ENCODE measurements at places on chromosomes 12 and 14.

GRCh38 chr14:53496668-53497067 lies 343.5 kb upstream of the DDHD1 start:
- no peak for DNase-seq

DNA sequence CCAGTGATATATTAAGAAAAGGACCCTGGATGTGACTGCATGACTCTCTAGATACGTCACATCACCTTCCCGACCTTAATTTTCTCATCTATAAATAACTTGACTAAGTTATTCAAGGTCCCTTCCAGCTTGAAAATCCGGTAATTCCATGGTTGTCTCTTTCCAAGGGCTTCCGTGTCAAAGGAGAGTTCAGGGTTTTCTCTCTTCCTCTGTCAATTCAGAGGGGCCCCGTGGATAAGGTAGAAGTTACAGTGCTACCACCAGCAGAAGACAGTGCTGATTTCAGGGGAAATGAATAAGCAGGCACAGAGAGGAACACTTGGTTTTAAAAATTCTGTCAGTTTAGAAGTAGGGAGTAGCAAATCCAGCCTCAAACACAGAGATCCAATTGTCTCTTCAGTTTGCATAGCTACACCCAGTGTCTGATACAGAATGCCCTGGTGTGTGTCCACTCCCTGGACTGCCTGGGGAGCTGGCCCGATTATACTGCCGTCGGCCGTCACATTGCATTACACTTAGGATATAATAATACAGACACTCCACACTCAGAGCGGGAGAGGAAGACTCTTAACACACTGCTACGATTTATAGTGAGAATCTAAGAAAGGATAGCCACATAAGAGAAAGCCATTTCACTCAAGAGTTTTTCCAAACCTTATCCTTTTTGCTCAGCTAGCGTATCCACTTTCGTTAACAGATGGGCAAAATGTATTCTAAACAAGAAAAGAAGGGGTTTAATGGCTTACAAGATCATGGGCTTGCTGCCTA lies 54.7 kb upstream of the GTF2A1 start:
- DNase-seq = peak; percentile 14

DNA sequence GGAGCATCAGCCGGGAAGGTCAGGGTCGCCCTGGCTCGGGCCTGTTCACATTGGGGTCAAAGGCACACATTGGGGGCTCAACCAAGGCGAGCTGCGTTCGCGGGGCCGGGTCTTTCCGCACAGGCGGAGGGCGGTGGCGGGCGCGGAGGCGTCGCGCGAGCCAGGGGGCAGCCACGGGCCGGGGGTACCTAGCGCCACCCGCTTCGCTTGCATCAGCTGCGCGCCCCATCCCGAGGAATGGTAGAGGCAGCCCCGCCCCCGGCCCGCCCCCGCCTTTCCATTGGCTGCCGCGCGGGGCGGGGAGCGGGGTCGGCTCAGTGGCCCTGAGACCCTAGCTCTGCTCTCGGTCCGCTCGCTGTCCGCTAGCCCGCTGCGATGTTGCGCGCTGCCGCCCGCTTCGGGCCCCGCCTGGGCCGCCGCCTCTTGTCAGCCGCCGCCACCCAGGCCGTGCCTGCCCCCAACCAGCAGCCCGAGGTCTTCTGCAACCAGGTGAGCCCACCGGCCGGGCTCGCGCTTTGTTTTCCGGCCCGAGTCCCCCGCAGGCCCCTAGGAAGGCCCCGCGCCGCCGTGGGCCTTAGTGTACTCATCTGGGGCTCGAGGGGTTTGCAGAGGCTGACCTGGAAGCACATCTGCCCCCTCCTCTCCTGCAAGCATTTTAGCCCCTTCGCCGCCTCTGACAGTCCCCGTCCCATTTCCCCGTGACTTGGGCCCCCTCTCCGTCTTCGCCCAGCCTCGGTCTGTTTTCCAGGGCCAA lies at the start of gene ALDH2:
TSS of gene ALDH2 (plus strand) at position 326 of the 754 bp plus-strand sequence. CDS start at position 376, 50 bp downstream.
- DNase-seq = peak; percentile 68

DNA sequence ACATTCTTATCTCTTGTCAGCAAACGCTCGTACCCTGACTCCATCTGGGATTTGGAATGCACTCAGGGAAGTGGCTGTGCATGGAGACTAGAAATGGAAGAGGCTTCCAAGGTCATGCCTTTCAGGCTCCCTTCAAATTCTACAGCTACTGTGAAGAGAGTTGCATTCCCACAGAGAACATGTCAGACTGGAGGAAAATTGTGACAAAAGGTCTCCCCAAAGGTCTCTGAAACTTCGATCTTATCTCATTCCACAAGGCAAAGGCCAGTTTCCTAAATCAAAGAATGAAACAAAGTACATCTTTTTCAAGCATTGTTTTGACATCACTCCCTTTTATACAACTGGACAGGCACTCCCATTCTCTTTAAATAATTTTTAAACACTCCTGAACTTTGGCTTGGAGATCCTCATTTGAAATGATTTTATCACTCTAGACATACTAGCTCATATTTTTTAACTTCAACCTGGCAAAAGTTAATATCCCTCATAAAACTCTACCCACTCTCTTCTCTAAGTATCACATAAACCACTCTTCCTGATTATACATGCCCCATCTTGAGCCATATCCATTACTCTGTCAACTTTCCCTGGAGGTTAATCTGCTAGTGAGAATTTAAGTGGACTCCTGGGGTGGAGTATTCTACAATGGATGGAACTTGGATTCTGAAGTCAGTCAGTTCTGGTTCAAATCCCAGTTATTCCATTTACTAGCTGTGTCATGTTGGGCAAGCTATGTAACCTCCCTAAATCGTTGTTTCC lies 218.1 kb upstream of the HMGA2 start:
- DNase-seq = no peak

GRCh38 chr14:76480426-76480825 lies 104.5 kb downstream of the ESRRB start:
- DNase-seq = no peak
